ENCODE measurements at places on chromosomes 3 and 15.

GRCh38 chr15:89143503-89144162, 55.4 kb downstream of the ABHD2 start:
- DNase-seq = no peak

GRCh38 chr3:74465715-74466410, 148.6 kb downstream of the CNTN3 start:
- no peak for DNase-seq

GRCh38 chr15:59924812-59925522, 79.1 kb upstream of the FOXB1 start:
- DNase-seq = no peak

DNA sequence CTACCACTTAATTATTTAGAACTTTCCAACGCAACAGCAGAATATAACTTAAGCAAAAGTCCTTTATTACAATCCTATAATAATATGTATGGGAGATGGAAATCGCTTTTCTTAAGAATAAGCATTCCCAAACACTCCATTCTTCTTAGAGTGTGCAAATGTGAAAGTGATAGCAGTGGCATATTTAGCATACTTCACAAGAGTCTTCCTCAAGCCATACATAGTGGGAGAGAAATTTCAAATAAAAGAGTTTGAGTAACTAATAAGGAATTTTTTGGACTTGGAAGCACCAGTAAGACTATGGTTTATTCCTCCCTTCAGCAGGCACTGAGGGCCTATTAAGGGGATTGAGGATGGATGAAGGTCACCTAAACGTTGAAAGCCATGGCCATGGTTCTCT, 22.1 kb upstream of the BNC1 start:
- no peak for DNase-seq

DNA sequence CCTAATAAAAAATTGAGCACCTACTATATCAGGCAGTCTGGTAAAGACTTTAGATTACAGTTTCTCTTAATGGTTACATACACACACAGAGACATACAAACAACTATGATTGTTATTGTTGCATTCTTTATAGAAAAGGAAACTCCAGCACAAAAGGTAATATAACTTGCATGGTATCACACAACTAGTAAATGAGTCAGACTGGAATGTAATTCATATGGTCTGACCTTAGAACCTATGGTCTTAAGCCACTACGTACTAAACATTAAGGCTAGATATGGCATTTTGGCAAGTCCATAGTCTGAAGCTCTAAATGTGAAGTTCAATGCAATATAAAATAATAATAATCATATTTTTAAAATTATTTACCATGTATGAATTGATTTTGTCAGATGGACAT, 380.6 kb downstream of the LSAMP start:
- DNase-seq = no peak

GRCh38 chr15:71109905-71110304, 5.4 kb upstream of the THSD4 start:
- DNase-seq = no peak

DNA sequence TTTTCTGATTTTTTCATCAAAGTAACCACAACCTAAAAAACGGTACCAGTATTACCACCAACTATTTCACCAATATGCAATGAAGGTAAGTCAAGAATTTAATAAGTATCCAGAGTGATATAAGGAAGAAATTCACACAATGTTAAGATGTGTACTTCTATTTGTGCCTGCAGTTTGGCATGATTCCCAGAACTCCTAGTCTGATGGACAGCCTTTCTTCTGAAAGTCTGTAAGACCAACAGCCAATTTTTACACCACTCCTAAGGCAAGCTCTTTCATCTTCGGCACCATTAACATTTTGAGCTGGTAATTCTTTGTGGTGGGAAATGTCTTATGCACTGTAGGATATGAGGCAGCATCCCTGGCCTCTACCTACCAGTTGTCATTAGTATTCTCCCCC, 108.3 kb downstream of the VPS13C start:
- no peak for DNase-seq
